Brain (organoid and tissue), 16 donors: ENCODE measurements at places on chromosomes 13 and 19.
A peak's percentile ranks its signal among the peaks of the same experiment; 100 is the strongest.

DNA sequence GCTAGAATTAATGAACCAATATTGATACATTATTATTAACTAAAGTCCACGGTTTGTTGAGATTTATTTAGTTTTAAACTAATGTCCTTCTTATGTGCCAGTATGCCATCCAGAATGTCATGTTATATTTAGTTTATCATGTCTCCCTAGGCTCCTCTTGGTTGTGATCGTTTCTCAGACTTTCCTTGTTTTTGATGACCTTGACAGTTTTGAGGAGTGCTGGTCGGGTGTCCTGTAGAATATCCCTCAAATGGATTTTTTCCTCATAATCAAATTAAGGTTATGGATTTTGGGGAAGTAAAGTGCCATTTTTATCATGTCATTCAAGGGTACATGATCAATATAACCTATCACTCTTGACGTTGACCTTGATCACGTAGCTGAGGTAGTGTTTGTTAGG, 6.1 kb upstream of the ZNF45 start:
- DNase-seq, result no peak

DNA sequence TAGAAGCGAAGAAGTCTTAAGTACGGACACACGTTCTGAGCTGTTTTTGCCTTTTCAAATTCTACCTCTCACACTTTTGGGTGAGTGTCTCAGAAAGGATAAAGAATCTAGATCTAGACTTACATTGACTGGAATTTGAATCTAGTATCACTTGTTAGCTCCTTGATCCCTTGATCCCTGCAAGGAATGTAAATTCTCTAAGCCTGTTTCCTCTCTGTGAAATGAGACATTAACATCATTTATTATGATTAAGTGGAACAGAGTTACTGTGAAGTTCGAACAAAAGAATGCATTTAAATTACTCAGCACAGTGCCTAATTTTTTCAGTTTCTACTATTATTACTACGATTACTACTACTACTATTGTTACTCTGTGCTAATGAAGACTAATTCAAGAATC, 86.6 kb upstream of the POSTN start:
- no peak for DNase-seq

DNA sequence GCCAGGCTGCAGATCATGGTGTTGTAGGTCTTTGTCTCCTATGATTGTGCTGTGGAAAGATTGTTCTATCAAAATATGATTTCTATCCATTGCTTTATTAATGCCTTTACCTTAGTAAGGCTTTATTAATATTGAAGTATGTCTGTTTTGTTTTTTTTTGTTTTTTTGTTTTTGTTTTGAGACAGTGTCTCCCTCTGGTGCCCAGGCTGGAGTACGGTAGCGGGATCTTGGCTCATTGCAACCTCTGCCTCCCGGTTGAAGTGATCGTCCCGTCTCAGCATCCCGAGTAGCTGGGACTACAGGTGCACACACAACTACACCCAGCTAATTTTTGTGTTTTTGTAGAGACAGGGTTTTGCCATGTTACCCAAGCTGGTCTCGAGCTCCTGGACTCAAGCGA, 7.7 kb downstream of the IRGC start:
- DNase-seq, result no peak

DNA sequence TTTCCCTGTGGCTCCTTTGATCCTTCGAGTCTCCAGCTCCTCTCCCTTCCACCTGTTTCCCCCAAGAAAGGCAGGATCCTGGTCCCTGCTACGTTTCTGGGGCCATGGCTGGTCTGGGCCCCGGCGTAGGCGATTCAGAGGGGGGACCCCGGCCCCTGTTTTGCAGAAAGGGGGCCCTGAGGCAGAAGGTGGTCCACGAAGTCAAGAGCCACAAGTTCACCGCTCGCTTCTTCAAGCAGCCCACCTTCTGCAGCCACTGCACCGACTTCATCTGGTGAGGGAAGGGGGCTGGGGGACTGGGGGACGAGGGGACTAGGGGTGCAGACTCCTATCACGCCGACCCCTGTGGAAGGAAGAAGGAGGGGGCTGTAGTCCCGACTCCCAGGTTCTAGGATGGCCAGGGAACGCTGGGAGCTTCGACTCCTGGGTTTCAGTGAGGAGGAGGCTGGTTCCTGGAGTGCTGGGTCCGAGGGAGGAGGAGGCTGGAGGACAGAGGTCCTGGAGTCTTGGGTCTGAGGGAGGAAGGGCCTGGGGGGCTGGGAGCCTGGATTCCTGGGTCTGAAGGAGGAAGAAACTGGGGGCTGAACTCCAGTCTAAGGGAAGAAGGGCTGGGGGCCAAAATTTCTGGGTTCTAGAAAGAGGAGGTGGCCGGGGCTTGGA, 524 bp downstream of the PRKCG start:
- no peak for DNase-seq

DNA sequence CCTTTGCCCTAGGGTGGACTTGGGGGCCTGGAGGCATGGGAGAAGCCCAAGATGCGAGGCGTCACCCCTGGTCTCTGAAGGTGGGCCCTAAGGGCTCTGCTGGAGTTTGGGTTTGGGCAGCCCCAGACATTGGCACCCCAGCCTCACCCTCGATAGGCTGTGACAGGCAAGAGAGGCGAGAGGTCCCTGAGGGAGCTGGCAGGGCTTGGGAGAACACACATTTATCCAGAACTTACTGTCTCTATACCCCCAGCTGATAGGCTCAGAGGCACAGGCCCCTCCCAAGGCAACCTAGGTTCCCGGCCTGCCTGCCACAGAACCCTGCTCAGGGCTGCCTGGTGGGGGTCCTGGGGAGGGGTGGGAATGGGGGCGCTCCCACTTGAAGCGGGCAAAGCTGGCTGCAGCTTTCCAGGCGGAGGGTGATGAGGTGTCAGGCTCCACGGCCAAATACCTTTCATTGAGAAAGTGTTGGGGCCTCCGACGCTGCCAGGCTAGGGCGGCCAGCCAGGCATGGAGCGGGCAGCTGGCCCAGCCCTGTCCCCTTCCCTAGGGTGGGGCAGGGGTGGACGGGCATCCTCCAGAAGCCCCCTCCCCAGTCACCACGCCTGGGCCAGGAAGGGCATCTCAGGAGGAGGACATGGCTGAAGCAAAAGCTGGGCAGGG, 9.7 kb downstream of the CILP2 start:
- no peak for DNase-seq

GRCh38 chr19:7636691-7637373, at the start of gene STXBP2:
TSS of gene STXBP2 (plus strand) at chr19:7637110. CDS start at chr19:7637150, 40 bp downstream.
- DNase-seq, result no peak

GRCh38 chr19:708154-709143, at the start of gene PALM:
TSS of gene PALM (plus strand) at chr19:708935. CDS start at chr19:709147, 212 bp downstream.
- DNase-seq, result peak; percentile 66

DNA sequence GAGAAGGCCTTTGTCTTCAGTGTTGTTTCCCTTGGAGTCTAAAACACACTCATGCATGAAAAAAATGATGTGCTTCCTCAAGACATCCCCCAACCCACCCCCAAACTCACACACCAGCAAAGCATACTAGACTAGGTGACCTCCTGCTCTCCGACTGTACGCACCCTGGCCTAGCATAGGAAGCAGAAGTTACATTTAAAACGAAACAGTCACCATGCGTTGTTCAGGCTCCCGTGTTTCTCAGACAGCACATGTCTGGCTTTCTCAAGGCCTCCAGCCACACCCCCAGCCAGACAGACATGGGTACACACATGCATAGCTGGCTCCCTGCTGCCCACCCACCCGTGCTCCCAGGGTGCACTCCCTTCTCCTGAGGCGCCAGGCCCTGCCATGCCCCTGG, 28.7 kb upstream of the C1QTNF9 start:
- no peak for DNase-seq

DNA sequence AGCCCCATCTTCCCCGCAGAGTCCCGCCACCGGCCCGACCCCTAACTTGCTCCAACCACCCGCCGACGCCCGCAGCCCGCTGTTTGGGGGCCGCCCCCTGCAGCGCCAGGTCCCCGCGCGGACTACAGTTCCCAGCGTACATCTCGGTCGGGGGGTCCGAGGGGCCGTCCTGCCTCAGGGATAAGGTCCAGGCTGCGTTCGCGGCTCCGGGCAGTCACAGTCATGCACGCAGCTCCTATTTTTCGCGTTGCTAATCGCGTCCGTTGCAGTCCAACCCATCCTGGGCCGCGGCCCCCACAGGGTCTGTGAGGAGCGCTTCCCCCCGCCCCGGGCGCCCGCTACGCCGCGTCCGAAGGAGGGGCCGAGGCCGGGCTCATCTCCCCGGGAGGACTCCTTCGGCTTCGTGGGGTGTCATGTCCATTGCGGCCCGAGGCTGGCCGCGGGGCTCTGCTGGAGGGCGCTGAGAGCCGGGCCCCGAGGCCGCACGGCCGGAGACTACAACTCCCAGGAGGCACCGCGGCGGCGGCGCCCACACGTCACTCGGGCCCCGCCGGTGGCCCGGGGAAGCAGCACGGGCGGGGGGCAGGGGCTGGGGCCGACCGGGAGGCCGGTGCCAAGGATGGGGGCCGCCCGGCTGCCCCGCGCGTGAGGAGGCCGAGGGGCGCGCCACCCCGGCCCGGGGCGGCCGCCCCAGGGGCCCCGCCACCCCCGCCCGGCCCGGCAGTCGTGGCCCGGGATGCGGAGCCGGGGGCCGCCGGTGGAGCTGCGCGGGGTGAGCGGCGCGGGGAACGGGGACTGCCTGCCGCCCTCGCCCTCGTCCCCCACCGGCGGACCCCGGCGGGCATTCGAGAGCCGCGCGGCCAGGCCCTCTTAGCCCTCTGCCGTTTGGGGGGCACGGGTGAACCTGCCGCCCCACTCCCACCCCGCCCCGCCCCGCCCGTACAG, at the start of gene MAP3K10:
Gene MAP3K10, plus strand, starts transcription at position 536 of the 945 bp plus-strand sequence. CDS start 606 bp downstream, outside the sequence.
- DNase-seq, result peak; percentile 74

GRCh38 chr13:24741791-24742190, 22.2 kb upstream of the RNF17 start:
- DNase-seq, result no peak

DNA sequence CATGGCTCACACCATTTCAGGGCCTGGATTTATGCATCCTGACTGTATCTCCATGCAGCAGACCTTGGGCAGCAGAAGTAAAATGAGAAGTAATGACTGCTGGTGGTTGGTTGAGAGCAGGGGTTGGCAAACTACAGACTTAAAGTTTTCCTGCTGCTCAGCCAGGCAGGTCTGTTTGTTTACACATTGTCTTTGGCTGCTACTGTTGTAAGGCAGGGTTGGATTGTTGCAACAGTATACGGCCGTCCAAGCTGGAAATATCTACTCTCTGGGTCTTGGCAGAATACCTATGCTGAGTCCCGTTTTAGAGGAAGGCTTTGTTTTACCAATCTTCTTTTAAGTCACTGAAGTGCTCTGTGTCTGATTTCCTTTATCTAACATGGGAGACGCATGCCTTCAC, 13.5 kb downstream of the SNRNP70 start:
- DNase-seq, result no peak

DNA sequence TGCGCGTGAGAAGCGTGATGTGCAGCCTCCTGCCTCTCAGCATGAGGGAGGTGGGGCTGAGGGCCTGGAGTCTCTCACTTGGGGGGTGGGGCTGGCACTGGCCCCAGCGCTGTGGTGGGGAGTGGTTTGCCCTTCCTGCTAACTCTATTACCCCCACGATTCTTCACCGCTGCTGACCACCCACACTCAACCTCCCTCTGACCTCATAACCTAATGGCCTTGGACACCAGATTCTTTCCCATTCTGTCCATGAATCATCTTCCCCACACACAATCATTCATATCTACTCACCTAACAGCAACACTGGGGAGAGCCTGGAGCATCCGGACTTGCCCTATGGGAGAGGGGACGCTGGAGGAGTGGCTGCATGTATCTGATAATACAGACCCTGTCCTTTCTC, 8.7 kb downstream of the CD177 start:
- DNase-seq, result no peak
